Small intestine (tissue), 16 donors: ENCODE measurements at places on chromosomes 4 and X.

GRCh38 chr4:148982200-148982599 lies 540.0 kb upstream of the NR3C2 start:
- no peak for DNase-seq
- H3K27me3 ChIP-seq = no peaks in the 10 kb centered on the region
- no peak overlapping the region for H3K27ac ChIP-seq
- no peaks in the 10 kb centered on the region for H3K36me3 ChIP-seq
- H3K4me3 ChIP-seq = no peak overlapping the region

DNA sequence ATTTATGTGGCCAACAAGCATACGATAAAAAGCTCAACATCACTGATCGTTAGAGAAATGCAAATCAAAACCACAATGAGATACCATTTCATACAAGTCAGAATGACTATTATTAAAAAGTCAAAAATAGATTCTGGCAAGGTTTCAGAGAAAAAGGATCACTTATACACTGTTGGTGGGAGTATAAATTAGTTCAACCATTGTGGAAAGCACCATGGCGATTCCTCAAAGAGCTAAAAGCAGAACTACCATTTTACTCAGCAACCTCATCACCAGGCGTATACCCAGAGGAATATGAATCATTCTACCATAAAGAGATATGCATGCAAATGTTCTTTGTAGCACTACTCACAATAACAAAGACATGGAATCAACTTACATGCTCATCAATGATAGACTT lies 478.7 kb upstream of the GALNTL6 start:
- no peak overlapping the region for H3K27ac ChIP-seq
- H3K27me3 ChIP-seq = no peaks in the 10 kb centered on the region
- no peak for DNase-seq
- no peak overlapping the region for H3K4me3 ChIP-seq

DNA sequence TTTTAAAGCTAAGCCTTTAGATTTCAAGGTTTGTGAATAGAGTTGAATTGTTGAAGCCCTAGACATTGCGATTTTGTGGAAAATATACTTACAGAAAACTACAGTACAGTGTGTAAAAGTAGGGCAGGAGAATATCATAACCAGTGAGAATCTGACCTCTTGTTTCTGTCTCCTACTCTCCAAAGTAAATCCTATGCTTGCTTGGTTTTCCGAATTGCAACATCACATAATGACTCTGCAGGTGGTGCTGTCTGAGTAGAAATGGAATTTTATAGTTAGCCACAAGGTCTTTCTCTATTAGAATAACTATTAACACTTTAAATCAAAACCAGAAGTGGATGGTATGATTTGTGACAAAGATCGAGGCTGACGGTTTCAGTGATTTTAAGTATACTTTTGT lies 505.6 kb downstream of the RAPGEF2 start:
- H3K4me1 ChIP-seq = no peaks in the 10 kb centered on the region
- H3K27ac ChIP-seq = no peak overlapping the region
- H3K27me3 ChIP-seq = no peaks in the 10 kb centered on the region
- no peak for DNase-seq
- no peak overlapping the region for H3K4me3 ChIP-seq

GRCh38 chr4:122104184-122104583 lies 47.9 kb upstream of the BLTP1 start:
- no peak overlapping the region for H3K4me3 ChIP-seq
- no peaks in the 10 kb centered on the region for H3K27me3 ChIP-seq

GRCh38 chr4:167282171-167282864 lies 48.0 kb upstream of the SPOCK3 start:
- H3K4me1 ChIP-seq = no peaks in the 10 kb centered on the region
- H3K27ac ChIP-seq = no peak overlapping the region
- H3K4me3 ChIP-seq = no peak overlapping the region
- no peaks in the 10 kb centered on the region for H3K27me3 ChIP-seq

DNA sequence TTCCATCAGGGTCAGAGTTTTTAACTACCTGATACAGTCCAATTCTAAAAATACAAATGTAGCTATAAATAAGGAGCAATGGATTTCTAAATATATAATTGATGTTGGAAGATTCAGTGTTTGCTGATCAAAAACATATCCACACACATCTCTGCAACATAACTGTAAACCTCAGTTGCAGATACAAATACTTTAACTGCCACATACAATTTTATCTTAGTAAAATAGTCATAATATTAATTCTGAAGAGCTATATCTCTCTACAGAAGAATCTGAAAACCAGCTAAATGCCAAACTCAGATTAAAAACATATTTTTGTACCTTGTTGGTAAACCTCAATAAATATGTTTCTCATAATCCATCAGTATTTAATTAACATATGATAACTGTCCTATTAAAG lies 674.3 kb upstream of the INTU start:
- H3K36me3 ChIP-seq = no peaks in the 10 kb centered on the region
- no peak overlapping the region for H3K27ac ChIP-seq
- DNase-seq = no peak
- H3K4me1 ChIP-seq = no peaks in the 10 kb centered on the region
- no peak overlapping the region for H3K4me3 ChIP-seq
- no peaks in the 10 kb centered on the region for H3K27me3 ChIP-seq

DNA sequence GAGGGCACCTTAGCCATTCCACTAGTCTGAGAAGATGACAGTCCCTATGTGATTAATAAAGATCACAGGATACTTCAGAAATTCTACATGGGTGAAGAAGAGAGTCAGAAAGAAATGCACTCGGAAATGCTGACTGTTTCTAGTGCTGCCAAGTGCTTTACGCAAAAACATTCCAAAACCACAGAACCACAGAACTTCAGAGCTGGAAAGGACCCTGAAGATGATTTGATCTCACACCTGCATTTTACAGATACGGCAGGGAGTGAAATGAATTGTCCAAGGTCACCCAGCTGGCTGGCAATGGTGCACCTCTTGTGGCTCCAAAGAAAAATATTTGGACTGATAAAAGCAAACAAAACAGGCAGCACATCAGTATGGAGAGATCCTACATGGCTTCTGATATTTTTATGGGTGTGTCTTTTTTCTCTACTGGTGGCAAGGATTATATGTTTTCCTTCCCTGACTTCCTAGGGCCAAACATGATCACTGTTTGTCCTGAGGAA lies 115.9 kb downstream of the MAML3 start:
- no peak for DNase-seq
- no peak overlapping the region for H3K4me3 ChIP-seq
- no peak overlapping the region for H3K27ac ChIP-seq
- H3K36me3 ChIP-seq = no peaks in the 10 kb centered on the region
- peaks cover 8% of the 10 kb centered on the region for H3K4me1 ChIP-seq
